ENCODE measurements at places on chromosomes 3 and 15.

- DNase-seq = no peak
These were observed 9.8 kb downstream of the CSPG5 start for GRCh38 chr3:47568901-47569300.

- no peak for DNase-seq
These were observed 15.8 kb downstream of the SCG5 start for GRCh38 chr15:32657198-32657883.

DNA sequence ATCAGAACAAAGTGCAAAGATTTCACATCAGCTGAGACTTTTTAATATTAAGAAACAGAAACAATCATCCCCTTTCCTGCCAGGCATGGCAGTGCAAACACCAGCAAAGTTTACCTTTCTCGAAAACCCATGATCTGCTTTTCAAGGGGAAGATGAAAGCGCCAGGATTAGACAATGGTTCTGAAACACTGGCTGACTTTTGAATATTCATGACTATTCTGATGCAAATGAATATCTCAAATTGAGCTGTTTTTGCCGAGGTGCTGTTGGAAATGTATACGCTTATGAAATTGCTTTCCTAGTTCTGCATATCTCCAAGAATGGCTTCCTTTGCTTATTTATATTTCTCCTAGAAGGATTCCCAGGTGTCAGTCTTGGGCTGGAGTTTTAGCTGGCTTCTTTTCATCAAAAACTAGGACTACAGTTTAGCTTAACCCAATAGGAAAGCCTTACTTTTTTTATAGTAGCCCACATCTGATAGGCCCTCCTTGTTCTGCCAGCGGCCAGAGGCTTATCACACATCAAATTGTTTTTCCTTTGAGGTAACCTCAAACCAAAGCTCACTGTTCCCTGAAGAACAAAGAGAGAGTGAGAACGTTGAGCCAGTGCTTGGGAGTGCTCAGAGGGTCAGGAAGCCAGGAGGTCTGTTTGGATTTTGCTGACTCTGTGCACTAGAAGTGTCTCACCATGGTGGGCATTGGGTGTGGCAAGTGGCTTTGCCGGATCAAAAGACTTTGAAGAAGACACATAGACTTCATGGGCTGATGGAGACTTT lies 74.0 kb upstream of the PLCL2 start:
- no peak for DNase-seq

DNA sequence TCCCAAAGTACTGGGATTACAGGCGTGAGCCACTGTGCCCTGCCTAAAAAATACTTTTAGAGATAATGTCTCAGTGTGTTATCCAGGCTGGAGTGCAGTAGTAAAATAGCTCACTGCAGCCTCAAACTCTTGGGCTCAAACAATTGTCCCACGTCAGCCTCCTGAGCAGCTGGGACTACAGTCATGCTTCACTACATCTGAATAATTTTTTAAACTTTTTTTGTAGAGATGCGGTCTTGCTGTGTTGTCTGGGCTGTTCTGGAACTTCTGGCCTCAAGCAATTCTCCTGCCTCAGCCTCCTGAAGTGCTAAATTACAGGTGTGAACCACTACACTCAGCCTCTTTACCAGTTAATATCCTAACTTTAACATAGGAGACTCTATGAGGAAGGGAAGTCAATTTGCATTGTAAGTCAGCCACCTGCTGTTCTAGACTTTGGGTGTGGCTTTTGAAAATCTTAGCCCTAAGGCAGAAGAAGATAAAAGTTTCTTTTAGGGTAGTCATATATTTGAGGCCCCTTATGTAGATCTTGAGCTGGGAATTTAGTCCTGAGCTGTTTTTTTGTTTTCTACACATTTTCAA lies 78.2 kb upstream of the RASGRP1 start:
- DNase-seq = no peak

GRCh38 chr3:134179508-134179907 lies 71.2 kb downstream of the RYK start:
- no peak for DNase-seq

- no peak for DNase-seq
These were observed 13.9 kb downstream of the ARHGEF3 start for GRCh38 chr3:56787784-56788256.

DNA sequence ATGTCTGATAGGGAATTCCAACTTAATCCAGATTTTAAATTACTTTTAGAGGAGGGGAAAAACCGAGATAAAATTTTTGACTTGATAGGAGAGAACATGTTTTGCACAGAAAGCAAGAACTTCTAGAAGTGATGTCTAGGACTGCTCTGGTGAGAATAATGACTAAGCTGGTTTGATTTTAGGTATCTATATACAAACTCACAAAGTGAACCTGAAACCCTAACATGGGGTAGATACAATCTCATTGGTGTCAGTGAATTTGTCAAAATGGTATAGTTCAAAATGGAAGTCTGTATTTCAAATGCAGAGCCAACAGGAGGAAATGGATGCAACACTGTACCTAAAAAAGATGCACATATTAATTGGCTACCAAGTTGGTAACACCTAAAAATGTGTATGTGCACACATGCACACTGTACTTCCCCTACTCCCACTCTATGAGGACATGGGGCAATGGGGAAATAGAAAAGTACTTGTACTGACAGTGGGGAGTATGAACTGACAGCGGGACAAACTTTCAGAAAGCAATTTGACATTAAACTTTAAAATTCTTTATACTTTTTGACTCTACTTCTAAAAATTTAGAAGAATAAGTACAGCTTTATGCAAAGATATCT lies 53.0 kb downstream of the NR1I2 start:
- no peak for DNase-seq

DNA sequence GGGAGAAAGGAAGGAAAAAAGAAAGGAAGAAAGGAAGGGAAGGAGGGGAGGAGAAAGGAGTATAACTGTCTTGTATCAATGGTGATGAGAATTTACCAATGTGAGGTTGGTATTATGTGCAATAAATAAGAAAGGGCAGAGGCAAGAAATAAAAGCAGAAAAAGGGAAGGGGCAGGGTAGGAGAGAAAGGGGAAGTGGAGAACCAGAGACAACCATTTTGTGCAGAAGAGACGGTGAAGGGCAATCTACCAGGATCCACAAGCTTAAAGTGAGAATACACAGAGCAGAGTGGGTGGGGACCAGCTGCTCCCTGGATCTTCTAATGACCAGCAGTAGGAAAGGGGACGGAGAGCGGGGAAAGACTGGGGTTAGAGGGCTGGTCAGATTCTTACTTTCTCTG lies 106.9 kb upstream of the SLCO2A1 start:
- no peak for DNase-seq

DNA sequence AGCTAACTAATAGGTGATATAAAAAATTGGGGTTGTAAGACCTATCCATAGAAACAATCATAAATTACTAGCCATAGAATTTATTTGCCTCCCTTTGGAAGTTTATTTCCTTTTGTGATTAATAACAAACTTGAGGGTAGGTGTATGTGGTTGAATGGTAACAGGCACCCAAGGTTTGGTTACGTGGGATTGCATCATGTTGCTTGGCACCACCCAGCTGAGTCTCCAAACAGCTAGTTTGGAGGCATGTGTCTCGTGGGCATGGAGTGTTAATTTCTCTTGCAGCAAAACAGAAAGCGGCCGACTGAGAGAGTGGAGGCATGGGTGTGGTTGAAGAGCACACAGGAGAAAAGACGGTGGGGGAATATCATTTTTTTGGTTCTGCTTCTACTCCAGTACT lies 441.4 kb downstream of the CNTN4 start:
- no peak for DNase-seq

DNA sequence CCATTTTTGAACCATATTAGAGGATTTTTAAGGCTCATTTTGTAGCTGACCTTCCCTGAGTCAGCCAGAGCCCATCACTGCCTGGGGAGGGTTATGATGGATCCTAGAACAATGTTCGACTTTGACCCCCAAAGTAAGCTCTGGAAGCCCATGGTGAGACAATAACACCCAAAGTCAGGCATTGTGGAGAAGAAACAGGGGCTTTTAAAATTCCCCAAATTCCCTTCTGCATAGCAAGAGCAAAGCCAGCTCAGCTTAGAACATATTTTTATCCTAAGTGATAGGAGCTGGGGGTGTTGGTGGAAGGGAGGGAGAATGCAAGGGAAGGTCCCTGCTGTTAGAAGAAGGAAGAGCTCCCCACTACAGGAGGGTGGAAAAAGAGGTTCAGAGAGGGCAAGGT lies 4.0 kb downstream of the ITGA11 start:
- no peak for DNase-seq

DNA sequence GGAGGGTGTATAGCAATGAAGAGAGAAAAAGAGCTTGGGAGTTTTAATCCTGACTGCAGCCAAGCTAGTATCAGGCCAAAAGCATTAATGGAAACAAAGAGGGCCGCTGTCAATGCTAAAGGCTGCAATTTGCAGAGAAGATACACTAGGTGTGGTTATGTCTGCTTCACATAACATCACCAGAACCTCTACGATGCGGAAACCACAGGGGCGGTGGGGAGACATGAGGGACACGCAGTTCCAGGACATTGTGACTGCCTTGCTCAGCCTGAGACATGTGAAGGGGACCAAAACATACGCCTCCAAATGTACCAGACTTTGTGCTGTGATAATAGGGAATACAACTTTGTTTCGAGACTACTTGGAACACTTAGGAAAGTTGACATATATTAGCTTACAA lies 88.4 kb downstream of the APBA2 start:
- no peak for DNase-seq

- DNase-seq = no peak
These were observed 116.8 kb downstream of the LMLN start for GRCh38 chr3:198076722-198077308.
